C1 segment of cervical spinal cord (tissue), 14 donors: ENCODE measurements at places on chromosomes 16 and 17.

- no peak for DNase-seq
Measured at GRCh38 chr17:35742496-35742895, 10.5 kb downstream of the GAS2L2 start.

- no peak for DNase-seq
Measured at GRCh38 chr16:84045818-84046470, 3.3 kb upstream of the SLC38A8 start.

DNA sequence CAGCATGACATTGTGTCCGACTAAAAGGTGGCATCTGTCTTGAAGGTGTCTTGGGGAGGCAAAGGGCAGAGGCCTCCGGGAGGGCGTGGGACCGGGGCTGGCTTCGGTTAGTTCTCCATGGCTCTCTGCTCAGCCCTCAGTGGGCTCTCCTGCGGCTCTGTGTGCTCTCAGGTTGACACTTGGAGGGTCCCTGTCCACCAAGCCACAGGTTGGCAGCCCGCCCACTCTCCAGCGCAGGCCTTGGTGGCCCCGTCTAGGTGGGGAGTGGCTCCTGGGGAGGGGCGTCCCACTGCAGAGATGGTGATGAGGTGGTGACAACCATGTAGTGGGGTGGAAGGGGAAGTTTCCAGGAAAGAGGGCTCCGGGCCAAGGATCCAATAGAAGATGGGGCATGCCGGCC is 31.6 kb downstream of the ADGRG5 start:
- DNase-seq = no peak

GRCh38 chr16:31179219-31179746 is 656 bp upstream of the FUS start:
- DNase-seq = no peak

DNA sequence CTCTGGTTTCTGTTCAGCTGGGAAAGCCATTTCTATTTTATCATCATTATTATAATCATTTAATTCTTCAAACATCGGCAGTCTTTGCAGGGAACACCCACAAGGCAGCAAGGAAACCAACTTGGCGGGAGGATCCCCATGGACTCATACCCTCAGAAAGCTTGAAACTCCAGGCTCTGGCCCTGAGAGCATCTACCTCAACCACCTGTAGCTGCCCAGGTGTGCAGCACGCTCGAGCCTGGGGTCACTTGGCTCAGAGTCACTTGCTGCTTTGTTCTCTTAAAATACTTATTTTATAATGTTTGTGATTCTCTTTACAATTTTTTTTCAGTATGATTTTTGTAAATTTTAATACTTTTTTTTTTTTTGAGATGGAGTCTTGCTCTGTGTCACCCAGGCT is 6.8 kb upstream of the ZNF423 start:
- no peak for DNase-seq

DNA sequence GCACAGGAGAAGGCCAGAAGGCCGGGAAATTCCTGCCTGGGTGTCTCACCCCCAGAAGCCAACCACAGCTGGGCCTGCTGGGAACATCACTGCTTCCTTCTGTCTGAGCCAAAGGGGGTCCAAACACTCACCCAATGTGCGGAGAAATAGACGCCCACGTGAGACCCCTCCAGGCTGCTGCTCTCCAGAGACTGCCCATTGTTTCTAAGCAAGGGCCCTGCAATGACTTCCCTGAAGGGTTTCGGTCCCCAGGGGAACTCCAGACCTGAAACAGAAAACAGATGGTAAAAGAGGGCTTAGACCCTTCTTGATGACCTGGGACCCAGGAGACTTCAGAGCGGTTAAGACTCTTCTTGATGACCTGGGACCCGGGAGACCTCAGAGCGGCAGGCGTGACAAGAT is 41.3 kb downstream of the MRM3 start:
- DNase-seq = no peak
